Activated CD4-positive, alpha-beta T cell treated with anti-CD3 and anti-CD28 coated beads, Interleukin-2, amount 50 U/mL, for 1 hour (primary cell): ENCODE measurements at places on chromosomes 6 and 20.

DNA sequence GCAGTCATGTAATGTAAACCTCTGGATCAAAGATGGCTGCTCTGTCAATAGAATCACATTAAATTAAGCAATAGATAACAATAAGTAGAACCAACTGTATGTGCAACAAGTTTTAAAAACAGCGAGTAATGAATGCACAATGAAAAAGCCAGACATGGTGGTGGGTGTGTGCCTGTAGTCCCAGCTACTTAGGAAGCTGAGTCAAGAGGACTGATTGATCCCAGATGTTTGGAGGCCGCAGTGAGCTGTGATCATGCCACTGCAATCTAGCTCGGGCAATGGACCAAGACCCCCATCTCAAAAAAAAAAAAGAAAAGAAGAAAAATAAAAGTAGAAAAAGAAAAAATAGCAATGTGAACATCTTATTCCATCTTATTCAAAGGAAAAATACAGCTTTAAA lies 558.7 kb upstream of the MMS22L start:
- DNase-seq, result no peak

GRCh38 chr20:13355941-13356486 lies 134.9 kb downstream of the ISM1 start:
- DNase-seq, result no peak

- DNase-seq, result no peak
These were observed 120.2 kb downstream of the QRSL1 start for GRCh38 chr6:106749609-106750008.

DNA sequence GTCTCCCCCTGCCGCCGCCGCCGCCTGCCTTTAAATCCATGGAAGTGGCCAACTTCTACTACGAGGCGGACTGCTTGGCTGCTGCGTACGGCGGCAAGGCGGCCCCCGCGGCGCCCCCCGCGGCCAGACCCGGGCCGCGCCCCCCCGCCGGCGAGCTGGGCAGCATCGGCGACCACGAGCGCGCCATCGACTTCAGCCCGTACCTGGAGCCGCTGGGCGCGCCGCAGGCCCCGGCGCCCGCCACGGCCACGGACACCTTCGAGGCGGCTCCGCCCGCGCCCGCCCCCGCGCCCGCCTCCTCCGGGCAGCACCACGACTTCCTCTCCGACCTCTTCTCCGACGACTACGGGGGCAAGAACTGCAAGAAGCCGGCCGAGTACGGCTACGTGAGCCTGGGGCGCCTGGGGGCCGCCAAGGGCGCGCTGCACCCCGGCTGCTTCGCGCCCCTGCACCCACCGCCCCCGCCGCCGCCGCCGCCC lies 474 bp downstream of the CEBPB start:
- peak; percentile 43 for DNase-seq

DNA sequence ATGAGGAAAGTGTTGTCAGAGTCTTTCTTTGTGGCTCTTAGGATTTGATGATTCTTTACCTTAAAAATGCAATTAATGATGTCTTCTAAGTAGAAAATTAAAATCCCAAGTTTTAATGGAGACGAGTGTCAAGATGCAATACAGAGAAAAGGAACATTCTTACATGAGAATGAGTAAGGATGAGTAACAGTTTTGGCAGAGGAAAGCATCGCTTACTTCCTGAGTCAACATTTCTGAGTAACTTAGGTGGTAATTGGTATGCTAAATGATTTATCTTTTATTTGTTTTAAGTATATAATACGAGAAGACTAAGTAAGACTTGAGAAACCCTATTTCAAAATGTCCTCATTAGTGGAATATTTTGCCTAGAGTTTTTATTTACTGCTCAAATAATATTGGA lies 101.3 kb downstream of the RTN4IP1 start:
- DNase-seq, result no peak

GRCh38 chr6:53919881-53920360 lies 125.1 kb downstream of the LRRC1 start:
- DNase-seq, result no peak

DNA sequence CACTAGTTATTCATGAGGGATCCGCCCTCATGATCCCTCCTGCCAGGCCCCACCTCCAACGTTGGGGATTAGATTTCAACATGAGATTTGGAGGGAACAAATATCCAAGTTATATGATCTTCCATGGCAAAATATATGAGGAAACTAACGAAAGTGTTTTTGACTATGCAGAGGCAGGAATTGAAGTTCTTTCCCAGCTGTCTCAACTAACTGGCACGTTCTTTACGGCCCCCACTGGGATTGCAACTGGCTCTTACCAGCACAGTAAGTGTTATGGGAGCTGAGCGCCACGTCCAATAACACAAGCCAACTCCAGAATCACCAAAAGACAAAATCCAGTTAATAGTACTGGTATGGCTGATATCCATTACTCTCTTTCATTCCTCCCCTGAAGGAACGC lies 66.6 kb downstream of the ECT2L start:
- DNase-seq, result no peak

DNA sequence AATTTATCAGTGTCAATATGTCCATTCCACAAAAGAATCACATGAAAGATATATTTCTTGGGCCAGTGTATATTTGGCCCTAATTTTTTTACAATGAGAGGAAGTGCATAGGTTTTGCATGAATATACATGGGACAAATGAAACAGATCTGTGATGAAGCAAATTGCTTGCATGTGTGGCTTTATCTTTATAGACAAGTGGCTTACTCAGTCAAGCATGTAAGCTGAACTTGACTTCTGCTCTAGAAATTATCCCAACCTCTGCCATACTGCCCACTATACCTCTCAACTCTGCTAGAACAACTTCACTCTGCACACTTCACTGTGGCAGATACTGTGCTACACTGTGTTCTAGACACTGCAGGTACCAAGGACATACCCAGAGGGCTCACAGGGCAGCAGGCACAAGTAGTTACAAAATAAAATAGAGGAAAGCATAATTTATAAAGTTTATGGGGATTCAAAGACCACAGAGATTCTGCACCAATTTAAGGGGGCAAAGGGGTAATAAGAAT lies 349.2 kb upstream of the HSF2 start:
- DNase-seq, result no peak

- DNase-seq, result peak; percentile 22
These were observed 66.4 kb downstream of the UTRN start for GRCh38 chr6:144351379-144352127.

DNA sequence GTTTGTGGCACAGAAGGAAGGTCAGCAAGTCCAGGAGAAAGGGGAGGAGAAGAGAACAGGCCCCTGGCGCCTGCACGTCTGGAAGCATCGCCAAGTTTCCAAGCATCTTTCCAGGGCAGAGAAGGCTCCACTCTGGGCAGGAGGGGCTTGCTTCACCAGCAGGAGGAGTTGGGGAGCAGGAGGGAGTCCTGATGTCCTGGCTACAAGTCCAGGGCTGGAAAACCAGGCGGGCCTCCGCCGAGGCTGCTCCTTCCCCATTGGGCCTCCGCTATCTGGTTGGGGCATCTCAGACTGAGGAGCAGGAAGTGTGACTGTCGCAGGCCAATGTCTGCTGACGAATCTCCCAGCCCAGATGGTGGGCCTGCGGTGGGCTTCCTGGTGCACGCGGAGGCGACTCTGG lies 421.9 kb downstream of the PREX1 start:
- no peak for DNase-seq

DNA sequence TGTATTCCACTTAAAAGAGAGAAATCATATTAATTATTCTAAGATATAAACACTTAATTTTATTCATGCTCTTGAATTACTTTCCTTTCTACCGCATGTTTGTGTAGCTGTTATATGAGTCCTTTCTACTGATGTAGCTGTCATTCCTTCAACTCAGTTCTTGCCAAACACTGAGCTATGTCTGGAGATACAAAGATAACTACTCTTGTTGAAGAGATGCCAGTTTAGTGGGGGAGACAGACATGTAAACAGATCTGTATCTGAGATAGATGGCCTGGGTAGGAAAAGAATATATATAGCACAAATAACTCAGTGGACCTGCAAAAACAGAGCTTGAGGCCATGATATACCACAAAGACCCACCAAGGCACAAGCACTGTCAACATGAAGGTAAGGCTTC lies 157.3 kb downstream of the BTBD9 start:
- no peak for DNase-seq

DNA sequence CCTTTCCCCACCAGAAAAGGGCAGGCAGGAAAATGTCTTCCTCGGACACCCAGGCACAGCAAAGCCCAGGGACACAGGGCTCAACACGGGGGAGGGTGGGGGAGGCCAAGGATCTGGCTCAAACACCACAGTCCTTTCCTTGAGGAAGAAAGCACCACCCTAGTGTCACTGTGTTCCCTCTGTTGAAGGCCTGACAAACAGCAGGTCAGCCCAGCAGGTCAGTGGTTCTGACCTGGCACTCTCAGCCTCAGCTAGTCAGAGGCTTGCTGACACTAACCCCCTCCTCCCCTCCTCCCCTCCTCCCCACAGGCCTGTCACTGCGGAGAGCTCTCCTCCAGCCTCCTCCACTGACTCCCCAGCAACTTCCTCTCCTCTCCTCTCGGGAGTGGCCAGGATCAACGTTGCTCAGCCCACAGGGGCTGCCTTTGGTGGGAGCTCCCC lies 239.6 kb downstream of the LRFN2 start:
- no peak for DNase-seq

DNA sequence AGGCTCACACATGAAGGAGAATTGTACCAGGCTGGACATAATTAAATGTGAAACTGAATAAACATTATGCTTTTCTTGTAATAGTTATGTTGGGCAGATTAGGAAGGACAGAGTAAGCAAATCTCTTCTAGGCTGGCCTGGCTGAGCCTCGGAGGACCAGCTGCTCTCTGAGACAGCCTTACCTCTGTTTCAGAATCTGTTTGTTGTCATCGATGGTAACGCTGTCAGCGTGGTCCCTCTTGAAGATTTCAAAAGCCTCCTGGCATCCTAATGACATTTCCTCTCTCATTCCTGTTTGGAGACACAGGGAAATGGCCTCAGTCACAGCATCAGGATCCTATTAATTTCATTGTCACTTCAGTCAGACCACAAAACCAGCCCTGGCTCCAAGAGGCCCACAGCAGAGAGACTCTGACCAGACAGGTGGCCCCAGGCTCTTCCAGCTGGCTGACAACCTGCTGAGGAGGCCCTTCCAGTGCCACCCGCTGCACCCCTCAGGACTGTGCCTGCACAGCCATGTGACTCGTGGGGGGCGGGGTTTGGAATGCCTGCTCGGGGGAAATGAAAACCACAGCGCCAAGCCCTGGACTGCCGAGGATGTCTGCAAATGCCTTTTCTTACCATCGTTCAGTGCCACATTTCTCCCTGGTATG lies 108.5 kb upstream of the KCNK16 start:
- DNase-seq, result no peak

- DNase-seq, result no peak
These were observed 14.8 kb upstream of the CALHM6 start for GRCh38 chr6:116446399-116446798.

- DNase-seq, result no peak
These were observed 105.8 kb downstream of the MAFB start for GRCh38 chr20:40583205-40583604.

DNA sequence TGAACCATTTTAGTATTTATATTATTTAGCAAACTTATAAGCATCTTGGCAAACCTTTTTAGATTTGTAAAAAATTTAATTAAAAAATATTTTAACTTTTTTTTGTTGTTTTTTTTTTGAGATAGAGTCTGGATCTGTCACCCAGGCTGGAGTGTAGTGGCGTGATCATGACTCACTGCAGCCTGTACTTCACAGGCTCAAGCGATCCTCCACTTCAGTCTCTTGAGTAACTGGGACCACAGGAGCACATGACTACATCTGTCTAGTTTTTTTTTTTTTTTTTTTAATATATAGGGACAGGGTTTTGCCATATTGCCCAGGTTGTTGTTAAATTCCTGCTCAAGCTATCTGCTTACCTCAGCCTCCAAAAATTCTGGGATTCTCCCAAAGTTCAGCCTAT lies 161.1 kb downstream of the EYS start:
- DNase-seq, result no peak

DNA sequence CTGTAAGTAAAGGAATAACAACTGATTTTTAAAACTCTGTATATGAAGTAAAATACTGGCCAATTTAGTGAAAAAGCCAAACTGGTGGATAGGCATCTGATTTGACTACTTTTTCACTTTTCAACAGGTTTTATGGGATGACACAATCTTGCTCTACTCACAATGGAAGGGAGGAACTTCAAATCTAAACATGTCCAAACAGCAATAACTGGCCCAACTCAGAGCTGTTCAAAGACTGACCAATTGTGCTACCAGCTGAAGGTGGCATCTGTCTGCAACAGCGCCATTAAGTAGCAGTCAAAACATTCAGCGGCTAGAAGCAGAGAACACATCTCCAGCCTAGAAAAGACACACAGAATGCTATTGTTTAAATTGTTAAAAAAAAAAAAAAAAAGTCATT lies 44.6 kb downstream of the SESN1 start:
- DNase-seq, result no peak
